ENCODE measurements at places on chromosomes 2 and 18.

GRCh38 chr18:27049969-27050368 lies 135.1 kb downstream of the CHST9 start:
- no peak for DNase-seq

- DNase-seq = no peak
Measured at GRCh38 chr2:191686066-191686465, 8.1 kb downstream of the NABP1 start.

DNA sequence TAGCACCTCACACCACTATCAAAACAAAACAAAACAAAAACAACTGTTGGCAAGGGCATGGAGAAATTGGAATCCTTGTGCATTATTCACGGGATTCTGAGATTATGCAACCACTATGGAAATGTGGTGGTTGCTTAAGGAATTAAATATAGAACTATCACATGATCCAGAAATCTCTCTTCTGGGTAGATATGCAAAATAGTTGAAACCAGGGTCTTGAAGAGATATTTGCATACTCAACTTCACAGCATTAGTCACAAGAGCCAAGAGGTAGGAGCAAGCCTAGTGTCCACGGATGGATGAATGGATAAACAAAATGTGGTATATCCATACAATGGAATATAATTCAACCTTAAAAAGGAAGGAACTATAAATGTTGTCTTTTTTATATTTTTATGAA lies 7.0 kb downstream of the TMEM131 start:
- DNase-seq = no peak

GRCh38 chr2:192072261-192072660 lies 122.5 kb downstream of the TMEFF2 start:
- no peak for DNase-seq

DNA sequence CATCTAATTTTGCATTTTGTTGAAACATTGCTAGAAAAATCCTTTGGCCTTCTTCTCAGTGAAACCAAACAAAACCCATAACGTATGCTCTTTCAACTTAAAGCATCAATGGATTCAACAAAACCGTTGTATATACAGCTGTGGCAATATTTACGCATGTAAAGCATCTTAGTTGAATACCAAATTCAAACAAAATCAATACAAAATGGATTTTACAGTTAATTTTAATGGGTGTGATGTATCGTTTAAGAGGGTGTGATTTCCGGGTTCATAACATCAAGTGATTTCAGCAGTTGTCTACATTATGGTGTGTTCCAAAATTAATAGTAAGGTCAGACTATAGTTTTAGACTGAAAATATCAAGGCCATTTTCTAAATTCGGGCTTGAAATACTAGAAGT lies 198.2 kb downstream of the TGIF1 start:
- no peak for DNase-seq

GRCh38 chr2:132521341-132521740 lies 104.7 kb downstream of the GPR39 start:
- no peak for DNase-seq

DNA sequence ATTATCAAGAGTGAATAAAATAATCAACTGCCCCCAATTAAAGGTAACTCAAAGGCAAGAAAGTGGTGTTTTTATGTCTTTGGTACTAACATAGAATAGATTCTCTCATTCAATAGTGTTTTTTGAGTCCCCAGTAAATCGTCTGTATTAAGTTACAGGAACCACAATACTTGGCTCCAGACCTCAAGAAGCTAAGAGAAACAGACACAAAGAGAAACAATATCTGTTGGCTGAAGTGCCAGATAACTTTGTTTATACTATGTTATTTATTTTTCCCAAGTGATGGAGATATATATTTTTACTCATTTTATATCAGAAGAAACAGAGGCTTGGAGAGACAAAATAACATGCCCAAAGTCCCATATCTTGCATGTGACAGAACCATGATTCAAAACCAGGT lies 201.7 kb upstream of the HNRNPA3 start:
- DNase-seq = peak; percentile 19

GRCh38 chr2:120953066-120953756 lies 217.5 kb downstream of the GLI2 start:
- DNase-seq = no peak

Measured in NCI-H2171 treated with DMSO at 0.1 percent for 48 hours (cell line).